GM03348 (cell line): ENCODE measurements at places on chromosomes 13 and 19.

DNA sequence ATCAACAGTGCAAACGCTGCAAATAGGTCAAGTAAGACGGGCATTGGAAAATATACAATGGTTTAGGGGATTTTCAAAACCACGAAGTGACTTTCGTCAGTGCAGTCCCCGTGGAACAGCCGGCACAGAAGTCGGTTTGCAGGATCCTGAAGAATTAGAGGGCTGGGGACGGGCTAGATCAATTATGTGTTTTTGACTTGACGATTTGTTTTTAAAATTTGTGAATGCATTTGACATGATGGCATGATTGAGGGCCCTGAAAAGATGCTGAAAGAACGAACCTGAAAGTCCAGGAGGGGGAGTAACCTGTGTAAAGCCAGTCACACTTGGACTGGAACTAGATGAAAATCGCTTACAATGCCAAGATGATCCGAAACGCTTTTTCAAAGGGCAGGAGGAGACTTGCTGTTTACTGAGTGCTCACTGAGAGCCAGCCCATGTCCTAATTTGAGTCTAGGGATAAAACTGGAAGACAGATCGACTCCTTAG is 8.9 kb upstream of the DGKH start:
- no peak for DNase-seq

GRCh38 chr13:27379694-27380641 is 44.5 kb upstream of the GTF3A start:
- DNase-seq: peak; percentile 84

GRCh38 chr19:22595918-22596341 is 38.2 kb upstream of the ZNF492 start:
- no peak for DNase-seq

GRCh38 chr19:6108721-6109633 is 1.3 kb downstream of the RFX2 start:
- peak; percentile 59 for DNase-seq

- peak; percentile 32 for DNase-seq
Measured at GRCh38 chr19:17719730-17720400, 585 bp downstream of the MAP1S start.

GRCh38 chr13:94419304-94419924 is 60.1 kb downstream of the DCT start:
- DNase-seq: peak; percentile 28

- peak; percentile 37 for DNase-seq
Measured at GRCh38 chr13:113948034-113948742, 25.7 kb downstream of the C13orf46 start.

DNA sequence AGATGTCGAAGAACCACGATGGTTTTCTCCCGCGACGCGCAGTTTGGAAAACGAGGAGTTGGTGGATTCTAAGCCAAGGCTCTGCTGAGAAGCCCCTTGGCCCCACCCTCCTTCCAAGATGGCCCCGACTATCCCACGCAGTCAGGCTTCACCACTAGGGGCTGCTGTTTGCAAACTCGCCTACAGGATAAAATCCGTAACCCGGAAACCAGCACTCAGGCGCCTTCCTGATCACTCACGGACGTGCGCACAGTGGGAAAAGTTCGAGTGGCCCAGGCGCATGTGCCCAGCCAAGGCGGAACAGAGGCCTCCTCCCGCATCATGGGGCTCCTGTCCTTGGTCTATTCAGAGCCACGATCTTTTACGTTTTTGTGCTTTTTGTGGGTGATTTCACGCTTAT is 19.2 kb upstream of the UQCR11 start:
- peak; percentile 60 for DNase-seq

- no peak for DNase-seq
Measured at GRCh38 chr13:46087481-46087880, 17.4 kb downstream of the CPB2 start.

- no peak for DNase-seq
Measured at GRCh38 chr13:42707586-42707985, 73.8 kb upstream of the FAM216B start.

GRCh38 chr19:34313188-34313587 is 51.8 kb upstream of the GPI start:
- peak; percentile 61 for DNase-seq

DNA sequence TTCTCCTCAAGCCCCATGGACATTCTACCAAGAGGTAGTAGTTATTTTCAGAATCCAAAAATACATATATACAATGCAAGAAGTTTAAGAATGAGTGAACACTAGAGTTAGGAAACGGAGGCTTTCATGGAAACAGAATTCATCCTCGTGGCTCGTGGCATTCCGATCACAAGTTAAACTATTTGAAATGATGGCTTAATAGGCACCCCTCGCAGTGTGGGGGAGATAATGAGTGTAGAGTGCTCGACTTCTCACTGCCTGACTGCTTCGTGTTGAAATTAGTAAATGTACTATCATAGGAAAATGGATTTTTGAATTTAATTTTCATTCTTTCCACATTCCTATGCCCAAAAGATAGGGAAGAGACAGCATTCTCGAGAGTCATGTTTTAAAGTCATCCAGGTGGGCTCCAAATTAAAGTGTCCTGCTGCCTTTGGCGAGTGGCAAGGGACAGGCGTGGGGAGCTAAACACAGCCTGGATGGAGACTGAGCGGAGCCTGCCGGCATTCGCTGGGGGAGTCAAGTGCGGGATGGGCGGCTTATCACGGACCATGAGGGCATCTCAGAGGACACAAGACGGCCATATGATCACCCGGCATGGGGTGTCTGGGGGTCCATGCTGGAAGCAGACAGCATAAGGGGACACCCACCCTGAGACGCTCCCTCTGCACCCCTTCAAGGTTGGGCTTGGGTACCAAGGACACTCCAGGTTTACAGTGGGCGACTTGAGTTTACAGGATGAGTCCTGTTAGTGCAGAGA is 165.2 kb downstream of the TEX29 start:
- no peak for DNase-seq
